ENCODE measurements at places on chromosomes 5 and 9. TPM values are rescaled to one million over a fixed set of nuclear protein-coding genes. Genes with fewer than 3 reads are reported as not detected.

MOB3B gene
- total RNA-seq = 12.3 TPM

- no peaks in the 10 kb centered on the region for H3K36me3 ChIP-seq
- no peaks in the 10 kb centered on the region for H3K27me3 ChIP-seq
- H3K4me1 ChIP-seq = peaks cover 5% of the 10 kb centered on the region
- no peak for DNase-seq
- no peak overlapping the region for H3K4me3 ChIP-seq
- no peak overlapping the region for H3K27ac ChIP-seq
These were observed 181.3 kb upstream of the IL12B start for GRCh38 chr5:159511570-159511969.

C1QTNF2 gene
- total RNA-seq = not detected

CTSV gene
- total RNA-seq = 0.43 TPM

ZCCHC9 gene
- 55.4 TPM for total RNA-seq

DNA sequence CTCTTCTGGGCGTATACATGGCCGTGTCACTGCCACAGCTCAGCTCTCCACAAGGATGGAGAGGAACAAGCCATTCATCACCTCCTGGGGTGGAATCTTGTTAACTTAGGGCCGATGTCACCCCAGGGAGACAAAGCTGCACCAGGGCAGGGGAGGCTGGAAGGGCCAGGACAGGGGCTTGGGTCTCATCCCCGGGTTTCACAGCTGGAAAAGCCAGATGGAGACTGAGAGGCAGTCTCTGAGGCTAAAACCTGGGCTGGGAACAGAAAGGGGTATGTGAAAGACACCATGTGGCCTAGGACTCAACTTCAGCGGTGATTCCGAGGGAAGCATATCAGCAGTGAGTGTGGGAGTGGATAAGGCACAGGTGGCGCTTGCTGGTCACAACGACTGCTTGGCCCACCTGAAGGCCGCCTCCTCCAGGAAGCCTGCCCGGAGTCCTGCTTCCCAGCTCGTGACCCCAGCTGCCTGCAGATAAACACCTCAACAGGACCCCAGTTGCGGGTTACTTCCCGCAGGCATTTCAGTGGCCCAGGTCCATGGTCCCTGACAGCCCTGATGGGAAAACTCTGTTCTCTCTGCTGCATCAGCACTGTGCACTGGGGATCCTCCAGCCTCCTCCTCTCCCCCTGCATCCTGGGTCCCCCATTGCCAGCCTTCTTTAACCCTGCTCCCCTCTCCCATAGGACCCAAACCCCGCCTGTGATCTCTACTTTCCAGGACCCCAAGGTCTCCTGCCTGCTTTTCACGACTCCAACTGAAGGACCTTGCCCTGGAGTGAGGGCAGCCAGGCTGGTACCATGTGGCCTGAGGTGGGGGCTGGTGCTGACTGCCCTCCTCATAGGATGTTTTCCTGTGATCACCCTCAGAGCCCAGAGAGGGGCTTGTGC, 51.7 kb upstream of the FCN1 start:
- no peak overlapping the region for H3K27ac ChIP-seq
- peaks cover 21% of the 10 kb centered on the region for H3K27me3 ChIP-seq
- H3K36me3 ChIP-seq = no peaks in the 10 kb centered on the region
- H3K4me3 ChIP-seq = no peak overlapping the region
- no peaks in the 10 kb centered on the region for H3K4me1 ChIP-seq

GRCh38 chr5:82274343-82275211, 3.6 kb downstream of the RPS23 start:
- H3K27ac ChIP-seq = no peak overlapping the region
- no peaks in the 10 kb centered on the region for H3K27me3 ChIP-seq
- peaks cover 50% of the 10 kb centered on the region for H3K36me3 ChIP-seq
- DNase-seq = no peak
- H3K4me3 ChIP-seq = no peak overlapping the region

DNA sequence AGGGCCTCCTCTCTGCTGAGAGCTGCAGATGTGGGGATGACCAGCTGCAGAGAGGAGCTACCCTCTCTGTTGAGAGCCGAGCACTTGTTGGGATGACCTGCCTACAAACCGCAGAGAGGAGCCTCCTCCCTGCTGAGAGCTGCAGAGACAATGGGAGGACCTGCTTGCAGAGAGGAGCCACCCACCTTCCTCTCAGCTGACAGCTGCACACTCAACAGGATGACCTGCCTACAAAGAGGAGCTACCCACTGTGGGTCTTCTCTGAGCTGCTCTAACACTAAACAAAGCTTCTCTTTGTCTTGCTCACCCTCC, 19.6 kb downstream of the TMEM38B start:
- no peak overlapping the region for H3K4me3 ChIP-seq
- H3K27me3 ChIP-seq = no peaks in the 10 kb centered on the region
- H3K36me3 ChIP-seq = peaks cover 8% of the 10 kb centered on the region
- no peak overlapping the region for H3K27ac ChIP-seq
- H3K4me1 ChIP-seq = no peaks in the 10 kb centered on the region

AMACR gene
- 15.4 TPM for total RNA-seq

ZFP2 gene
- 0.87 TPM for total RNA-seq

DNA sequence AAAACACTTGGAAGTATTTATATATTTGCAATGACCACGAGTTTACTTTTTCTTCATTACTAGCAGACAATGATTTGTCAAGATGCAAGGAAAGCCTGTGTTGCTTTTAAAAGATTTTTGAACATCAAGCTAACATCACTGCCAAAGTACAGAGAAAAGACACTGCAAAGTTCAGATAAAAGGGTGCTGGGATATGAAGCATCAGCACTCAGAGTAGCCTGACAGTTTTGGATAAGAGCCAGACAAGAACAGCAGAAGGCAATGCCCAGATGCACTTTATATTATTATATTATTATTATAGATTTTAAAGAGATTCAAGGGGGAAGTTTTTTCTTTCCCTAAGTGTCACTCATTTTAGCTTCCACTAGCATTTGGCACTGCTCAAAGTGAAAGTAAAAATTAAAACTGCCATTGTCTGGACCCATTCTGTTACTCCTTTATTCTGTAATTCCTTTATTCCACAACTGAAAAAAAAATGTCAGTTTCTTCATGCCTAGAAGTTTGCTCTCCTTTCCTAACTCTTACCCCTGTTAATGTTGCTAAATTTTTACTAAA, 240.6 kb downstream of the EFNA5 start:
- peaks cover 5% of the 10 kb centered on the region for H3K36me3 ChIP-seq
- H3K27me3 ChIP-seq = no peaks in the 10 kb centered on the region
- DNase-seq = peak; percentile 51
- H3K4me3 ChIP-seq = no peak overlapping the region
- no peaks in the 10 kb centered on the region for H3K4me1 ChIP-seq

DNA sequence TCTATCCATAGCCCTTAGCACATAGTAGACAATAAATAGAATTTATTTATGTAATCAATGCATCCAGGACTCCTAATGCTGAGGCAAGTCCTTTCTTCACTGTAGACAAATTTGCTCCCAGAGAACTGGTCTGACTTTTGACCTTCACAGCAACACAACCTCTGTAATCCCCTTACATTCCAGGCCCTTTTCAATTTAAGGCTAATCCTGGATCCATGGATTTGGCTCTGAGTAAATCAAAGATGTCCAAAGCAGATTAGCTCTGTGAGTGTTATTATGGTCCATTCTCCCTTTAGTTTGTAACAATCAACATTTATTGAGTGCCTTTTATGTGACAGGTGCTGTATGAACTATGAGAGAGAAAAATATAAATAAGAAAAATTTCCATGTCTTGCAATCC, 27.4 kb upstream of the TMC1 start:
- no peak overlapping the region for H3K27ac ChIP-seq
- H3K36me3 ChIP-seq = no peaks in the 10 kb centered on the region
- no peaks in the 10 kb centered on the region for H3K4me1 ChIP-seq
- no peak overlapping the region for H3K4me3 ChIP-seq
